NCI-H1048 (cell line): ENCODE measurements at places on chromosomes 4 and X.

DNA sequence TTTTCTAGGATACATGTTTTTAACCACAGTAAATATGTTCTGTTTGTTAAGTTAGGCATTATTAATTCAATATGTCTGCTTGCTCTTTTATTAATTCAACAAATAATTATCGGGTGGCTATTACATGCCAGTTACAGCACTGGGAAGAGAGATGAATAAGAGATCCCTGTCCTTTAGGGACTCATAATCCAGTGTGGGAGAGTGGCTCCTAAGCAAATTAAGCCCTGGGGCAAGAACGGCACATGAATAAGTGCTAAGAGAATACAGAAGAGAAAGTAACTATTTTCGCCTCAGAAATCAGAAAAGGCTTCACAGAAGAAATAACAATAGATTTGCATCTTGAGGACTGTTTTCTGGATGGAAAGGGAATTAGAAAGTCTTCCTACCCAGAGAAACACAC lies 236.7 kb downstream of the NR3C2 start:
- DNase-seq: peak; percentile 29

GRCh38 chrX:1126738-1127137 lies 85.7 kb downstream of the CRLF2 start:
- DNase-seq: no peak

DNA sequence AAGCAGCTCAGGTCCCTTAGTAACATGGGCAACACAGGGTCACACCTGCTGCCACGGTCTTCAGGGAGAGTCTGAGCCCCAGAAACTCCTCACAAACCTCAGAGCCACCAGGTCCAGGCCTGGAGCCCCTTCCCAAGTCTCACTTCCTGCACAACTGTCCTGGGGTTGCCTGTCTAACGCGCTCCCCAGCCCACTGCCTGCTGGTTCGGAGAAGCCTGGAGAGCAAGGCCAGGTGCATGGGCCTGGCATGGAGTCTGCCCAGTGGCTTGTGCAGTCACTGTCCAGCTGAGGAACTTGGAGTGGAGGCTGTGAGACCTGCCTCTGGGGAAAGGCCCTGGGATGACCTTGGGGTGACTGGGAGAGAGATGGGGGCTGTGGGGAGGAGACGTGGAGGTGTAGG lies 28.0 kb downstream of the FAM53A start:
- DNase-seq: no peak

DNA sequence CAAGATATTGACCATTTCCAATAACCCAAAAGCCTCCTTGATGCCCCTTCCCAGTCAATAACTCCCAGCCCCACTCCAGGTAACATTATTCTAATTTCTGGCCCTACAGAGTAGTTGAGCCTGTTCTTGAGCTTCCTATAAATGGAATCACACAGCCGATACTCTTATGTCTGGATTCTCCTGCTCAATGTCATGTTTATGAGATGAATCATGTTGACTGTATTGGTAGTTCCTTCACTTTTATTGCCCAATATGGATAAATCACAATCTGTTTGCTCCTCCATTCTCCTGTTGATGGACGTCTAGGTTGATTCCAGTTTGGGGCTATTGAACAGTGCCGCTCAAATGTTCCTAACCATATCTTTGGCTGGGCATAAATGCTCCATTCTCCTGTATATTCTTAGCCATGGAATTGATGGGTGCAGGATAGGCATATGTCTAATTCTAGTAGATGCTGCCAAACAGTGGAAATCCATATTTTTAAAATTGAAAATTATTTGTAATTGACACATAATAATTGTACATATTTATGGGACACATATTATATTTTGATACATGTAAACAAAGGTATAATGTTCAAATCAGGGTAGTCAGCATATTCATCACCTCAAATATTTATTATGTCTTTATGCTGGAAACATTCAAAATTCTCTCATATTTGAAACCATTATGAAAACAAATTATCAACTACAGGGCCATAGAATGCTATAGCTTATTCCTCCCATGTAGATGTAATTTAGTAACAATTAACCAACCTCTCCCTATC lies 40.5 kb upstream of the SLC2A9 start:
- no peak for DNase-seq

GRCh38 chr4:174517502-174518445 lies 4.5 kb downstream of the HPGD start:
- no peak for DNase-seq

DNA sequence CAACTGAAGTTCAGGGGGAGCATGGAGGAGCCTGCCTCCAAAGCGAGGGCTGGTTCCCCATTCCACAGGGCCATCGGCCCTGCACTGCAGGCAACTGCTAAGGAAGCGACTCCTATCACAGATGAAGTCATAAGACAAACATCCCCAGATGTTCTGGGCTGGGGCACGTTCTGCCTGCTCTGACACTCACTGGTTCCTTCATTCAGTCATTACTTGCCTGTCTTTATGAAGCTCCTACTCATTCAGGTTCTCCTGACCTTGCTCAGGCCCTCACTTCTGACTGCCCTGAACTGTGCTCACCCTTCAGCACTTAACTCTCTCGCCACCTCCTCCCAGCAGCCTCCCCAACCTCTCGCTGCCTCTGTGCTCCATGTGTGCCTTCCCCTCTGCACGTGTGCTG lies 2.5 kb upstream of the SLC2A9 start:
- DNase-seq: no peak

- DNase-seq: no peak
Observed at GRCh38 chr4:78629991-78630541, 78.5 kb downstream of the ANXA3 start.

DNA sequence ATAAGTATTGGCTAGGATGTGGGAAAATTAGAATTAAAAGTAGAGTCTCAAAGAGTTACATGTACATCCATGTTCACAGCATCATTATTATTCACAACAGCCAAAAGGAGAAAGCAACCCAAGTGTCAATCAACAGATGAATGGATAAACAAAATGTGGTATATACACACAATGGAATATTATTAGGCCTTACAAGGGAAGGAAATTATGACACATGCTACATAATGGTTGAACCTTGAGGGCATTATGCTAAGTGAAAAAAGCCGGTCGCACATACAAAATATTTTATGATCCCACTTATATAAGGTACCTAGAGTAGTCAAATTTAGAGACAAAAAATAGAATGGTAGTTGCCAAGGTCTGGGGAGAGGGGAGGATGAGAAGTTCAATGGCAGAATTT lies 80.1 kb downstream of the HUWE1 start:
- DNase-seq: no peak

DNA sequence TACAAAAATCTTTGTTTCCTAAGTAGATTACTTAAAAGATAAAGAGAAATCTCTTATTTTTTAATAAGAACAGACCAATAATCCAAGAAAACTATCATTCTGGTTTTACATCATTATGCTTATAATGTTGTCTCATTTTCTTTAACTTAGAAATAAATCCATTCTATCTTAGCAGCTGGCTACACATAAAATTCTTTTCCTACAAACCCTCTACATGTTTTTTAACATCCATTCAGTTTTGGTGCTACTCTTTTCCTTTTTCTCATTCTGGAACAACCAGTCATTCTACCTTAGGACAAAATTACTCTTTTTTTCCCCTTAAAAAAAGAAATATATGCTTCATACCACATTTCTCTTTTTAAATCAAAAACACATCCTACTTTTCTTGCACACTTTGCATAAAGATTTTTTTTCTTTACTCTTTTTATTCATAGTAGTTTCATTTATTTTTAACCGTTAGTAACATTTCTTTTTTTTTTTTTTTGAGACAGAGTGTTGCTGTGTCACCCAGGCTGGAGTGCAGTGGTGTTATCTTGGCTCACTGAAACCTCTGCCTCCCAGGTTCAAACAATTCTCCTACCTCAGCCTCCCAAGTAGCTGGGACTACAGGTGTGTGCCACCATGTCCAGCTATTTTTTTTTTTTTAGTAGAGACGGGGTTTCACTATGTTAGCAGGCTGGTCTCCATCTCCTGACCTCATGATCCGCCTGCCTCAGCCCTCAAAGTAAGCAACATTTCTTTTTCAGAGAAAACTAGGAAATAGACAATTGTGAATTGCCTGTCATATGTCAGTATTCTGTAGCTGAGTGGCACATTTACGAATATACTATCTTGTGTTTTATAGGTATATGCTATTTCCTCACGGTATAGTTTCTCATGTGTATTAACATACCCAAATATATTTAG lies 562.8 kb downstream of the ADGRL3 start:
- no peak for DNase-seq

- no peak for DNase-seq
Observed at GRCh38 chr4:80134936-80135701, 62.1 kb upstream of the ANTXR2 start.

DNA sequence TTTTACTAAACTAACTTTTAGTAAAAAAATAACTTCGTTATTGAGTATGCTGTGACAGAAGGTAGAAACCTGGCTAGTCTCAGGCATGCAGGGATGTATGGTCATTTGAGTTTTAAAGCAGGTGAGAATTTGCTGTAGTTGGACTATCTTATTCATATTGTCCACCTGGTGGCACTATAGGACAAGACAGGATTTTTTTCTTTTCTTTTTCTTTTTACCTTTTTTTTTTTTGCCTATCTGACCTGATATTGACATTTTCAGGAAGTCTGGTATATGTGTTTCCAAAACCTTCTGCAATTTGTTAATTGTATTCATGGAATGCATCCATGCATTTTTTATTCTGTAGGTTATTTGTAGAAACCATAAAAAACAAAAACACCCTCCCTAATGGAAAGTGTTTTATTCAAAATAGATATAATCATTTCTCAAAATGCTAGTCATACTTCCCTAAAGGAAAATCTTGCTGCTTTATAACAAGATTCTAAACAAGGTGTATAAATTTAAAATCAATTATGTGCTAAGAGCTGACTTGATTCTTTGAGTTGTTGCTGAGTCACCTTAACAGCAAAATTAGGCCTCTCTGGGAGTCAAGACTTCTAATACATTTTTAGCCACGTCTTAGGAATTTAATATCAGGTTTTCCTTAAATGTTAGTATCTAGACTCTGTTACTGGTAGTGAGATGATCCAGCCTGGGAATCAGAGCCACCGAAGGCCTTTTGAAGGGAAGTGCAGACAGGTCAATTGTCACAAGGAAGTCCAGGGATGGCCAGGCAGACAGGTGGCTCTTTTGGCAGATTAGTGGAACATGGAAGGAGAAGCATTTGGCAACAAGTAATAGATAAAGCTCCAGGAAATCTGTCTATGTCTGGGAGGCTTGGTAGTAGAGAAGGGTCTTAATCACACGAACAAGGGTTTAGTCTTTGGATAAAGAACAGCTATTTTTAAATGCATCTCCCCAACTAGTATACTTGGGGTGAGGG lies 201.3 kb upstream of the GNPDA2 start:
- peak; percentile 37 for DNase-seq

DNA sequence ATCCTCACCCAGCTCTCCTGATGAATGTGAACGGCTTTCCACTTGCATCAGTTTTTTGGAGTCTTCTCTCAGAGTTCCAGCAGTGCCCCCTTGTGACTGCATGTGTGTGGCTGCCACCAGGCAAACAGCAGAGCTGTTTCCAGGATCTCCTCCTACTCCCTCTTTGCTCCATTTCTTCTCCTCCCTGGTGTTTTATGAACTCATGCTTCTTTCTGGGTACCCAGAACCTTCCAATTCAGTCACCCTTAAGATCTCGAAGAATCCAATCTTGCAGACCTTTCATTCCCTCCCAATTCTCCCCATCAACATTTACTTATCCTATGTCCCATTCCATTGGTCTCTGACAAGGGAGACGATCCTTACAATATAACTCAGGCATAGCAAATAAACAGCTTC lies 6.8 kb upstream of the TCEANC start:
- no peak for DNase-seq

DNA sequence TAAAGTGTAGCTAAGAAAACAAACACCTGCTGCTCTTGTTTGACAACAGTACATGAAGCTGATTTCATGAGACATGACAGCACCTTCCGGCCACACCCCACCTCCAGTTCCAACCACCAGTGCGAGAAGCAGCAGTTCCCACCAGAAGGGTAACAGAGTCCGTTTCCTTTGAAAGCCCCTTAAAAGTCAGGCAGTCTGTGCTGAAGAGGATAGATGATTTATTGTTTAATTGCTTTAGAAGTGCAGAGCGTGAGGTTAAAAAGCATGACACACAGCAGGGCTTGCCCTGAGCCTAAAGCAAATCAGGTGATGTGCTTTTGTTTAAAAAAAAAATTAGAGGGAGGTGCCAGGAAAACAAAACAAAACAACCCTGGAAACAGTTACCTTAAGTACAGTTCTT lies 82.6 kb downstream of the HADH start:
- no peak for DNase-seq

DNA sequence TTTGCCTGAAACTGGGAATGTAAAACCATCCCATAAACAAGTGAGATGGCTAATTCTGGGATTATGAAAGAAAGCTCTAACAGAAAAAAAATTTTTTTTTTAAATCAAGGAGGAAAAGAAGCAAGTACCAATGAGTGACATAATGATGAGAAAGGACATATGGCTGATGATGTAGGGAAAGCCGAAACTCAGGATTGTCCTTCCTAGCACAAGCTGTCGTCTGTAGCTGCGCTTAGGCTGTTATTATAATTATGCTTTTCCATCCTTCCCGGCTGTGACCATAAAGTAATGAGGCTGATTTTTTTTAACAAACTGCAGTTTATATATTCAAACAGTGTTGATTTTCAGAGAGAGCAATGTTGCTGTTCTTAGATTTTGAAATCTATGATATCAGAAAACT lies 209.8 kb upstream of the NOCT start:
- no peak for DNase-seq
